ENCODE measurements at places on chromosomes 7 and 10. TPM values are rescaled to one million over a fixed set of nuclear protein-coding genes. Genes with fewer than 3 reads are reported as not detected.

GRCh38 chr10:88989824-88990383, 694 bp upstream of the FAS start:
- H3K27ac ChIP-seq, result peak overlapping the region; percentile 97
- no peaks in the 10 kb centered on the region for H3K27me3 ChIP-seq
- H3K36me3 ChIP-seq, result peaks cover 11% of the 10 kb centered on the region

GRCh38 chr7:135650831-135651573, 11.3 kb upstream of the STMP1 start:
- no peaks in the 10 kb centered on the region for H3K4me1 ChIP-seq
- no peak for DNase-seq
- no peak overlapping the region for H3K4me3 ChIP-seq
- H3K27me3 ChIP-seq, result no peaks in the 10 kb centered on the region
- peaks cover 16% of the 10 kb centered on the region for H3K36me3 ChIP-seq

GRCh38 chr10:1788401-1788800, 51.1 kb upstream of the ADARB2 start:
- H3K36me3 ChIP-seq, result no peaks in the 10 kb centered on the region
- H3K27ac ChIP-seq, result no peak overlapping the region
- no peaks in the 10 kb centered on the region for H3K27me3 ChIP-seq
- DNase-seq, result no peak

DNA sequence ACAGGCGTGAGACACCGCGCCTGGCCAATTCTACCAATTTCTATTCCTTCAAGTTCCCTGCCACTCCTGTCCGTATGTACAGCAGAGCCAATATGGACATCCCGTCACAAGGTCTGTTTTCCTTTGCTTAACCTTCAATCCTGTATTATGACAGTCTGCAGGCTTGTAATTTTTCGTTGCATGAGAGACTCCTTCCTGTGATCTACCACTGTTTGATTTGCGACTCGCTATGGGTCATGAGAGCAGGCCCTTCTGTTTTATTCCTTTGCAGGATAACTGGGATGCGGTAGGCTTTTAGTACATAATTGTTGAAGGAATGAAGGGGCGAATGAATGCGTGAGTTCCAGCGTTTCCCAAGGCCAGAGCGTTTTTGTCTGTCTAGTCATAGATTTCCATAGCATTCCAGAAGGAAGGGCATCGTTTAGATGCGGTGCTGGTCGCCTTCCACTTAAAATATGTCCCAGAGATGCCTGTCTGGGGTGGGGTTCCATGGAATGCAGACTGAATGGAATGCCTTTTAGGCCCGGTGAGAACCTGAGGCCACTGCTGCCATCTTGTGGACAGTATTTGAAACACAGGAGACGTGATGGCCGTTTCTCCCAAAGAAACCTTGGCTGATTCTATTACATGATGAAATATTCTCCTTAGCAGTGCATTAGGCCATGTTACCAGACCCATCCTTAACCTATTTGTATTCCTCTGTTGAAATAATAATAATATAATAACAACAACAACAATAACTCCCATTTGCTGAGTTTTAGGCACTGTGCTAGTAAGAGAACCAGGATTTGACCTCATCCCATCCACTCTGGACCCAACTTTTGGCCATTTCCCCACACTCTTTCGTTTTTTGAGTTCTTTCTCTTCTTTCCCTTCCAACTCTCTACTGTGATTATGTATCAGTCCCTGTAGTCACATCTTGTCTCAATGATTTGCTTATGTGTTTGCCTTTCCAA, 193.2 kb downstream of the MYOF start:
- peaks cover 1% of the 10 kb centered on the region for H3K27me3 ChIP-seq
- H3K27ac ChIP-seq, result no peak overlapping the region
- no peaks in the 10 kb centered on the region for H3K4me1 ChIP-seq

DNA sequence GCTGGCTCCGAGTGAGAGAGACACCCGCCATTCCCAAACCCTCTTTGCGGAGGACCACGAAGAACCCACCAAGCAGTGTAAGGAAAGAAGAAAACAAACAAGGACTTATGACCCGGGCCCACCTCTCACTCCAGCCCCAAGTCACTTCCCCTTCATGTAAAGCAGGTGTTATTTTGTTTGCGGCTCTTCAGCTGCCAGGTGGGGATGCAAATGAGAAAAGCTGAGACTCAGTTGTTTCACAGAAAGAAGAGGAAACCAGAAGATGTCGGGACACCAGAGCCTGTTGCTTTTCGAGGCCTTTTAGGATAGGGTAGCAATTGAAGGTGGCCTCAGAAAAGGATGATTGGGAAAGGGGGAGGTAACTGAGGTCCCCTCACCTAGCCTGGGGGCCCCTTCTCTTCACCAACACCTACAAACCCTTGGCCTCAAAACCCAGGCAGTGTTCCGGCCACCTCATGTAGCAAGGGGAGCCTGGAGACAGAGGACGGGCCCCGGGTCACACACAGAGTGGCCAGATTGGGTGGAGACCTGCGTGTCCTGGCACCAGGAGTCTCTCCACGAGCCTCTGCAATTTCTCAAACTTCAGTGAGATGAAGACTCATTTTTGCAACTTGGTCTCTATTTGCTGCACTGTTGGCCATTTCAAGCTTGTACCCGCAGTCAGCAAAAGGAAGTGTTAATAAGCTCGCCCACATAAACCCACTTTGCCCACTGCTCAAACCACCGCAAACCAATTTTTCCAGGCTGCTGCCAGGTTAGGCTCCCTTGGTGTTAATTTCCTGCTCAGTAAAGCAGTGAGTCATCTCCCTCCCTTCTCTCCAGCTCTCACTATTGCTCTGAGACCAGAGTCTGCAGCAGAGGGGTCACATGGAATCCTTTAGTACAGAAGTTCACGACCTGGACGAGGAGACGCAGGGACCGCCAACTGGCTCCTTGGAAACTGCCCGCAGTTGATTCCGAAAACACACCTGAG, 45.5 kb downstream of the AOC1 start:
- peak; percentile 52 for DNase-seq
- H3K27ac ChIP-seq, result no peak overlapping the region

DNA sequence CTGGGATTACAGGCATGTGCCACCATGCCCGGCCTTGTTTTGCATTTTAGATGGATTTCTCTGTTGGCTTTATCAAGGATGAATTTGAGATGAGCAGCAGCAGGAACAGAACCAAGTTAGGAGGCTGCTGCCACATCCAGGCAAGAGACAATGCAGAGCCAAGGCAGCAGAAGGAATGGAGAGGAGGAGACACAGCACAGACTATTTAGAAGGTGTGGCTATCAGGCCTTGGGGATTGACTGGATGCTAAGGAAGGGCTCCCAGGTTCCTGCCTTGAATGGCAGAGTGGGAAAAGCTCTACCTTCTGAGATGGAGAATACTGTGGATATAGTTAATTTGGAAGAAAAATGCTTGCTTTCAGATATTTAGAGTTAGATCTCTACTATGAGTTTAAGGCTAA, 484.7 kb upstream of the C7orf33 start:
- H3K36me3 ChIP-seq, result no peaks in the 10 kb centered on the region
- no peaks in the 10 kb centered on the region for H3K4me1 ChIP-seq
- H3K27ac ChIP-seq, result no peak overlapping the region

DNA sequence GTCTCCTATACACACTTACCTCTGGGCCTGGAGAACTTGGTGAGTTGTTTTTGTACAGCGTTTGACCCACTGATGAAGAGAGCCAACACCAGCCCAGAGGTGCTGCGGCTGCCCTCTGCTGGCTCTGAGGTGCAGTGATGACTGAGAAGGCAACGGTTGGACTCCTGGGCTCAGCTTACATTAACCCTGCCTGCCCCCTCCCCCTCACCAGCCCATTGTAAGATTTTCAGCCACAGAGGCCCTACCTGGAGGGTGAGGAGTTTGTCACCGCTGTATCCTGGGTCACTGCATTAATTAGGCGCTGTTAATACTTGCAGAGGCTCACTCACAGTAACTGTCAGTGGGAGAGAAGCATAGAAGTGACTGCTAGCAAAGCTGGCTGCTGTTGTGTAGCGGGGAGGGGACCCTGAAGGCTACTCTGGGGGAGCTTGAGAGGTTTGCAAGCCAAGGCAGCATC, 19.0 kb upstream of the ANKRD2 start:
- peak; percentile 88 for DNase-seq
- no peaks in the 10 kb centered on the region for H3K36me3 ChIP-seq
- H3K27me3 ChIP-seq, result peaks cover 2% of the 10 kb centered on the region

DNA sequence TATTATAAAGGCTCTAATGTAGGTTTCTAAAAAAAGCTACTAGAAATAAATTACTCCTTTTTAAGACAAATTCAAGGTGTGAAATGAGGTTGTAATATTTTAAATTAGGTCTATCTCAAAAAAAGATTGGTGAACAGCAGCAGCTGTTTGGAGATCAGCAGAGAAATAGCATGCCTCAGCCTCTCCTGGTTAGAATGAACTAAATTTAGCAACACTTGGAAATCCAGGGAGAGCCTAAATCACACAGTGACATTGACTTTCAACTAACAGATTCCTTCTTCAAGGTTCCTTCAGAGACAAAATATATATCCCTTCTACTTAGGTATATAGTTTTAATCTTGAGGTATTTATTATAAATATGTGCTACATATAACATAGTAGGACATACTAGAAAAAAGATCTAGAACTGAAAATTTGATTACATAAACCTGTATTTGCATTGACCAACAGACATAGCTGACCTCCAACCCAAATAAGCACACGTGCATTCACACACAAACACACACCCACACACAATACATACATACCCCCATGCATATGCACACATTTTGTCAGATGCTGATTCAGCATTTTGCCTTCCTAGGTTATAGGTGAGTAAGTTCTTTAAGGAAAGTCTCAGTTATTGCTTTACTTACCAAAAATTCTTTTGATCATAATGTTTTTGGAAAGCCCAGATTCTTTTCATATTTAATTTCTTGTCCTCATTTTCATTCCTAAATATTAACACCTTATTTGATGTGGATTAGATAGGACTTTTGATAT, 47.3 kb downstream of the DGKB start:
- H3K36me3 ChIP-seq, result no peaks in the 10 kb centered on the region
- H3K27me3 ChIP-seq, result no peaks in the 10 kb centered on the region
- no peak for DNase-seq
- H3K4me3 ChIP-seq, result no peak overlapping the region
- H3K27ac ChIP-seq, result no peak overlapping the region
- H3K4me1 ChIP-seq, result no peaks in the 10 kb centered on the region

GRCh38 chr7:50653126-50653864, 88.1 kb upstream of the DDC start:
- H3K36me3 ChIP-seq, result no peaks in the 10 kb centered on the region
- H3K27me3 ChIP-seq, result peaks cover 11% of the 10 kb centered on the region
- no peaks in the 10 kb centered on the region for H3K4me1 ChIP-seq
- no peak overlapping the region for H3K27ac ChIP-seq

The HKDC1 gene
- 0.09 TPM for total RNA-seq

The ZFYVE27 gene
- total RNA-seq, result 38.1 TPM

The SUGCT gene
- total RNA-seq, result 0.91 TPM

The CALY gene
- not detected for total RNA-seq
